Cardiac atrium fibroblast (primary cell): ENCODE measurements at places on chromosomes 5 and 9. TPM values are rescaled to one million over a fixed set of nuclear protein-coding genes. Genes with fewer than 3 reads are reported as not detected.

The CTNND2 gene
- not detected in 2 replicates for total RNA-seq

The ITGA1 gene
- 15.6 and 21.5 TPM in 2 replicates for total RNA-seq

The PCDHB12 gene
- 0.16 and 0.72 TPM in 2 replicates for total RNA-seq

The IFNA10 gene
- not detected in 2 replicates for total RNA-seq

The GCNT1 gene
- total RNA-seq: 7.9 and 15.6 TPM in 2 replicates

The SUB1 gene
- total RNA-seq: 144 and 172 TPM in 2 replicates

The TERT gene
- not detected in 2 replicates for total RNA-seq

The SAPCD2 gene
- 0.18 and 2.6 TPM in 2 replicates for total RNA-seq

The TAF11L14 gene
- total RNA-seq: not detected in 2 replicates

The ARHGEF28 gene
- 6.0 and 6.5 TPM in 2 replicates for total RNA-seq

The GPX8 gene
- 133 and 140 TPM in 2 replicates for total RNA-seq

The AGXT2 gene
- total RNA-seq: not detected in 2 replicates

The HMMR gene
- 4.2 and 11.3 TPM in 2 replicates for total RNA-seq

The LRRC70 gene
- 0.18 and 0.97 TPM in 2 replicates for total RNA-seq

The MLANA gene
- total RNA-seq: not detected in 2 replicates

The SLC6A18 gene
- not detected in 2 replicates for total RNA-seq

The SPATA31E1 gene
- not detected in 2 replicates for total RNA-seq

The ACER2 gene
- total RNA-seq: 10.9 and 11.9 TPM in 2 replicates

The TOR4A gene
- 13.0 and 15.6 TPM in 2 replicates for total RNA-seq

The CDC26 gene
- total RNA-seq: 33.2 and 33.4 TPM in 2 replicates

The C7 gene
- 1,610 and 3,690 TPM in 2 replicates for total RNA-seq

The ADAMTSL1 gene
- 10.0 and 19.0 TPM in 2 replicates for total RNA-seq

The EPB41L4A gene
- total RNA-seq: 6.5 and 7.0 TPM in 2 replicates

The ZBED3 gene
- total RNA-seq: 0.36 and 0.65 TPM in 2 replicates

The PDZD2 gene
- 1.8 and 2.3 TPM in 2 replicates for total RNA-seq

The UNC13B gene
- 14.8 and 16.2 TPM in 2 replicates for total RNA-seq

The CDH6 gene
- 0.18 and 1.9 TPM in 2 replicates for total RNA-seq

The FYB1 gene
- total RNA-seq: not detected in 2 replicates

The AFAP1L1 gene
- total RNA-seq: 22.4 and 24.6 TPM in 2 replicates

The PCDHGB6 gene
- total RNA-seq: 1.4 and 2.1 TPM in 2 replicates

The FBP2 gene
- not detected in 2 replicates for total RNA-seq

The MCTP1 gene
- 0.16 and 0.18 TPM in 2 replicates for total RNA-seq

The ADAMTS6 gene
- total RNA-seq: 3.1 and 7.5 TPM in 2 replicates

The TSLP gene
- 0.32 and 0.72 TPM in 2 replicates for total RNA-seq

The PLAC8L1 gene
- not detected in 2 replicates for total RNA-seq

The TAS2R1 gene
- not detected in 2 replicates for total RNA-seq

The MEIKIN gene
- total RNA-seq: not detected in 2 replicates
